RPMI8226 (cell line): ENCODE measurements at places on chromosomes 11 and 22.

- no peak for DNase-seq
Measured at GRCh38 chr11:110830747-110831146, 118.5 kb upstream of the ARHGAP20 start.

DNA sequence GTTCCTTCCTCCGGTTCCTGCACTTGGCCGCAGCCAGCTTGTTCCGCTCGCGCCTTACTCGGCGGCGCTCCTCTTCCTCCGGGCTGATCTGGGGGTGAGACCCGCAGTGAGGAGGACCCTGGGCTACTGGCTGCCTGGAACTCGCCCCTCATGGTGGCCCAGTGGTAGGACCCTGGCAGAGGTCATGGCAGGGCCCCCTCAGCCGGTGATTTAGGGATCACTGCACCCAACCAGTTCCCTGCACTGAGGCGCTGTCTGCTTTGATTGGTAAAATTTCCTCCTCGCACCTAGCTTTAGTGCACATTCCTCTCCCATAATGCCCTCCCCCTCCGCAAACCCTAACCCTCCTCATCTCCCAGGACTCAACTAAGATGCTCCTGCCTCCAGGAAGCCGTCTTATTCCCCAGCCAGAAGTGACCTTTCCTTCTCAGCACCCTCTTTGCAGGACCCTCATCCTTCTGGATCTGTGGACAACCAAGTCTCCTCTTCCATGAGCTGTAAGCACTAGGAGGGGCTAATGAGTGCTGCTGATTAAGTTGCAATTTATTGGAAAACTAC is 3.6 kb downstream of the CCDC85B start:
- no peak for DNase-seq

GRCh38 chr22:41565403-41566054 is 4.7 kb downstream of the CSDC2 start:
- peak; percentile 43 for DNase-seq

- DNase-seq: peak; percentile 67
Measured at GRCh38 chr11:3341298-3341697, 37.6 kb downstream of the ZNF195 start.

- DNase-seq: no peak
Measured at GRCh38 chr11:25612806-25613205, 719.1 kb upstream of the ANO3 start.

GRCh38 chr11:102564110-102564509 is 33.6 kb upstream of the MMP7 start:
- peak; percentile 12 for DNase-seq

GRCh38 chr11:64694821-64695365 is 28.1 kb downstream of the NRXN2 start:
- peak; percentile 41 for DNase-seq

- no peak for DNase-seq
Measured at GRCh38 chr11:76135491-76135890, 70.8 kb downstream of the WNT11 start.

DNA sequence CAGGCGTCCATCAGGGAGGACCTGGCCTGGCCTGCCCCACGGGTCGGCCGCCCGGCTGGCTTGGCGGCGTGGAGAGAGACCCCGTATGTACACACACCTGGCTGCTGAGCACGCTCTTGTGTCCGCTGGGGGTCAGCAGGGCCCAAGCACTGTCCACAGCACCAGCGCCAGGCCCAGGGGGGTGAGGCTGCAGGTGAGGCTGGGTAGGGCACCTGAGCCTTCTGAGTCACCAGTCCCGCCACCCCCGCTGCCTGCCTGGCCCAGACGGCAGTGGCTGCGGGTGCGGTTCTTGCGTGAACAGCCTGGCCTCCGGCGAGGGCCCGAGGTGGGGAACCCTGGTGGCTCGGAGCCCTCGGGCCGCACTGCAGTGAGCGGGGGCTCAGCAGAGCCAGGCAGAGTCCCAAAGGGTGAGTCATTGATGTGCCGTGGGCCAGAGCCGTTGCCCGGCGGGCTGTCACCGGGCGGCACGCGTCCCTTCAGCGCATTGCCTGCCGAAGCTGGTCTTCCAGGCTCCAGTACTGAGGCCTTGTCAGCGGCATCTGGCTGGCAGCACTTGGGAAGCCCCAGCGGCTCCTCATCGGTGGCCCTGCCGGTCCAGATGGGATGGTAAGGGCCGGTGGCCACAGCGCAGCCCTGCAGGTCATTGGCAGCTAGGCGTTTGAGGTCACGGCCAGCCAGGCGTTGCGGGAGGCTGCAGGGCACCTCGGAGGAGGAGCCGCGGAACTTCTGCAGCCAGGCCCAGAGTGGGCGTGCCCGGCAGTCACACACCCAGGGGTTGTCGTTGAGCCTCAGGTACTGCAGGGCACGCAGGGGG is 26.3 kb downstream of the RTN4R start:
- no peak for DNase-seq

DNA sequence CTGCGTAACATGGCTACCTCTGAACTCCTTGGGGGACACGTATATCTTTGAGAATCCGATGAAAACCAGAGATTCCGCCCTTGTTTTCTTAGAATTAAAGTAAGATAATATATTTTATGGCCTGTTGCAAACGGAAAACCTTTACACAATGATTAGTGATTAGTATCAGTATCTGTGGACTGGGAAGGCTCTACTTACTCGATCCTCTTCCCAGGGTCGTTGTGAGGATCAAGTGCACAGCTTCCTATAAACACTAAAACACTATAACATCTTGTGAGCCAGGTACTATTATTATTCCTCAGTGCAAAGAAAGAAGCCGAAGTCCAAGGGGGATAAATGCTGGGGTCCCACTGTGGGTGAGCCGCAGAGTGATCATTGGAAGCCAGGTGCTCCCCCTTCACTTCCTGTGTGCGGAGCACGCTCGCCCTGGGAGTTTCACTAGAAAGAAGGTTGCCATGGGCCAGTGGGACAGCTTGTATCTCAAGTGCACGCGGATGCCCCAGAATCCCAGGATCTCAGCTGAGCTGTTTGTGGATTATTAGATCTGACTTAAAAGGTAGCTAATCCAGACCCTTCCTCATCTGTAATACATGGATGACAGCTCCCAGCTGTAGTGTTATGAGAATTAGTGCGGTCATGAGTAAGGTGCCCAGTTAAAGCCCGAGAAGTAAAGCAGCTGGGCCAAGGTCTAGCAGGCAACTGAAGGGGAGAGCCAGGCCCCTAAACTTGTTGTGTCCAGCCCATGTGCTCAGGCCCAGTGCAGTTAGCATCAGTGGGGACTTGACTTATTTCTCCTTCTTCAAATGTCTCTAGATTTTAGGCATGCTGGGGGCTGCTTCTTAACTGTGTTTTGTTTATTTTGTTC is 839 bp downstream of the CBY1 start:
- DNase-seq: peak; percentile 75

DNA sequence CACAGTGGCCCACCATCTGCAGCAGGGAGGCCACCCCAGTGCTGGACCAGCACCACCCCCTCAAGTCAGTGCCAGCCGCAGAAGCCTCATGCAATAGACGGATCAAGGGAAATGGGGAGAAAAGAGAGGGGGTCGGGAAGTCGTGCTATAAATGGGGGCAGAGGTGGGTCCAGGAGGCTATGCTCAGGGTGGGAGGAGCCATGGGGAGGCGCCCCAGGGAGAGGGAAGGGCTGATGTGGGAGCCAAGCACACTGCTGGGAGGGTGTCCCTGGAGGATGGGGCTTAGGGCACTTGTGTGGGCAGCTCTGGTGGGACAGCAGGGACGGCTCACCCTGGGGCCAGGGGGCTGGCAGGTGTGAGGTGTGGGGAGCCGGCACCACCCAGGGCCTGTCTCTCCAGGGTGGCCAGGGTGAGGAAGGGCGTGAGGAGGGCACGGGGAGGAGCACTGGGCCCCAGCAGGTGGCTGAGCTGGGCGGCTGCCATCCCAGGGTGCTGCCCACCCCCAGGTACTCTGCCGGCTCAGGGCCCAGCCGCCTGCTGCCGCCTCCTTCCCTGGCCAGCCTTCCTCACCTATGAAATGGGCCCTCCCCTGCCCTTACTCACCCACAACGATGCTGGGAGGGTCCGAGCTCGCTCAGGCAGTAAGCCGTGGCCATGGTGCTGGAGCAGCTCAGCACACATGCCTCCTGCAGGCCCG is 18.0 kb downstream of the PHLDA2 start:
- DNase-seq: peak; percentile 49

DNA sequence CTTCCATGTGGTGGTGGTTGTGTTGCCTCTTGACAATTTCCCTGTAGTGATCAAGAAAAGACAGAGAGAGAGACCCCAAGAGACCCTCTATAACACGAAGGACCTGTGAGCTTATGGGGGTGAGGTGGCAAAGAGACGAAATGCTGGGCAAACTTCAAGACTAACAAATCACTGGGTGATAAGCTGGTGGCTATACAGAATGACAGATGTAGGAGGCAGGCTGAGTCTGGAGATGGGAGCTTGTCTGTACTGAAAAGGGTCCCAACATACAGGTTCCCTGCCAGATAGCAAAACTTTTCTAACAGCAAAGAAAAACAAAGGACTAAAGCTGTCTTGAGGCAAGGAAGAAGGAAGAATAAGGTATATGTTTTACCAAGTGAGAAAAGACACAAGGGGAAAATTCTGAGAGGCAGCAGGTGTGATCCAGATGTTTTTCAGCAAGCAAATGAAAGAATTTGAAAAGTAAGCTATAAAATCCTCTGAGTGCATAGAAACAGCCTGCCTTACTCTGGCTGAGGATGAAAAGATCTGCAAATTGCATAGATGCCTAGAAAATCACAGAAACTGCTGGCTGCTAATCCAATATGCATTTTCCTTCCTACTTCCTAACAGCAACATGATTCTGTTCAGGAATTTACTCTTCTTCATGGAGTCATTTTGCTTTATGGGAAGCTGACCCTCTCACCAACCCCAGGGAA is 21.9 kb upstream of the LYVE1 start:
- peak; percentile 41 for DNase-seq

DNA sequence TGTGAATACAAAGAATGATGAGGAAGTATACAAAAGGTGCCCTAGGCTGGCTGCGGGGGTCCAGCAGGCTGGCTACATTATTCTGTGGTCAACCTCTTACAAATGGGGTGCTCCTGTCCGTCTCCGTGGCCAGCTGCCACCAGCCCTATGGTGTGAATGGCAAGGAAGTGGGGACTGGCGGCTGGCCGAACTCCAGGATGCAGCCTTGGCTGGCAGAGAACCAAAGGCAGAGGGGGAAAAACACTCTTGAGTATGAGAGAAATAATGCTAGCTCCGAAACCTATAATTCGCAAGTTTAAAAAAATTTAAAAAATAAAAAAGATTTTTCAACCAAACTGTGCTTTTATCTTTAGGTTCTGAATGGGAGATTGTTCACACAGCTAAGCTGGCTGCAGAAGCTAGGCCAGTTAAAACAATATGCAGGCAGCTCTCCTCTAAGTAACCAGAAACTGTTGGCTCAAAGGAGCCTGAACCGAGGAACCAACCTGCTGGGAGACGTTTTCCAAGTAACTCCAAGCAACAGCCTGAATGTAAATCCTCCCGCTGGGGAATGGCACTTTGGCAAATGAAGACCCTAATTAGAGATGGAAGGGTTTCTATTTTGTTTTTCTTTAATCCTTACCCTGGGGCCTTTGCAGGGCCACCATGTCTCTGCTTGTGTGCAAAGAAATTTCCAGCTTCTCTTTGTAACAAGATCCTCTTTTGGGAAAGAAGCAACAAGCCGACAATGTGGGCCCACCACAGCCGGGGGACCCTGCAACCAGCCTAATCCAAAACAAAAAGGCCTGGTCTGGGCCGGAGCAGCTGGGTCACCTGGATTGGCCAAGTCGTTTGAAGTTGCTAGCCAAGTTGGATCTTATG is 50.2 kb downstream of the C22orf31 start:
- DNase-seq: no peak

- DNase-seq: no peak
Measured at GRCh38 chr11:44658506-44658850, 68.3 kb upstream of the TSPAN18 start.

- DNase-seq: no peak
Measured at GRCh38 chr11:111463276-111463675, 48.9 kb downstream of the BTG4 start.

- DNase-seq: no peak
Measured at GRCh38 chr22:26798462-26799065, 141.2 kb downstream of the MIAT start.

- DNase-seq: no peak
Measured at GRCh38 chr11:128548649-128549255, 38.6 kb downstream of the ETS1 start.

DNA sequence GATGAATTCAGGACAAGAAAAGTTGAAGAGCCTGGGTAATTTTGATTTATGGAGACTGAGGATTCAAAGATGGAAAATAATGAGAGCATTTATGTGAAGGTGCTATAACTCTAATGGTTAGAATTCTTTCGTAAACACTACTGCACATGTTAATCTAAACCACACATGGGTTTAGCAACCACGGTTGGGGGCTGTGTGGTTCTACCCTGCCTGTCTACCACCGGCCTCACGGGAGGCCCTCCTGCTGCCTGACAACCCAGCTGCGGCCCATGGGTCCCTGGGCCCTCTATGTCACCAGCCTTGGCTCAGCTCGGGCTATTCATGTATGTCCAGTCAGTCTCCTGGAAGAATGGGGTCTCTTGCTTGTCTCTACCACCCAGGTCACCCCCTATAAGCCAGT is 68.5 kb upstream of the ARFGAP3 start:
- no peak for DNase-seq
